ENCODE measurements at places on chromosomes 1 and 21.

- no peak for DNase-seq
Observed at GRCh38 chr1:31154000-31154631, 85.6 kb downstream of the NKAIN1 start.

- DNase-seq, result no peak
Observed at GRCh38 chr21:27426196-27426595, 459.3 kb upstream of the ADAMTS5 start.

- no peak for DNase-seq
Observed at GRCh38 chr1:83997631-83998030, 1.3 kb downstream of the TTLL7 start.

GRCh38 chr1:42835422-42835821 is 11.0 kb upstream of the ZNF691 start:
- no peak for DNase-seq

GRCh38 chr1:178262120-178262500 is 168.2 kb downstream of the RASAL2 start:
- no peak for DNase-seq

GRCh38 chr1:203628201-203629015 is 1.8 kb downstream of the ATP2B4 start:
- DNase-seq, result no peak

- no peak for DNase-seq
Observed at GRCh38 chr1:39491146-39491921, at the start of gene BMP8A. BMP8A (plus strand) TSS chr1:39491636; CDS start chr1:39491992, 356 bp downstream.

DNA sequence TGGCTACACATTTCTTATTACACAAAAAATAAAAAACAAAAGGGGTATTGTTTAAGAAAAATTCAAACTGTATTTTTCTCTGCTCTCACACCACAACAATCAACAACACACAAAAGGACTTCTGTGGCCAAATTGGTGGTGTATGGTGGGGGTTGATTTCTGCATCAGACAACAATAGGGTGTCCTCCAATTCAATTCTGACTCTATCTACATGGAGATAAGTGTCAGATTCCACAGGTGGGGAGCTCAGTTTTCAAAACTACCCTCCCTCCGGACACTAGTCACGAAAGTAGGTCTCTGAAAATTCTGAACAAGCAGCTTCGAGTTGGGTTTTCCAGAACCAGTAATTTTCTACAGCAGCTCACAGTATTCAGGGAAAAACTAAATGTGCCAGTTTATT is 744.9 kb upstream of the NCAM2 start:
- DNase-seq, result no peak

GRCh38 chr1:155123801-155124200 is 3.9 kb upstream of the EFNA1 start:
- no peak for DNase-seq

- DNase-seq, result no peak
Observed at GRCh38 chr1:185681034-185681633, 53.1 kb upstream of the HMCN1 start.

DNA sequence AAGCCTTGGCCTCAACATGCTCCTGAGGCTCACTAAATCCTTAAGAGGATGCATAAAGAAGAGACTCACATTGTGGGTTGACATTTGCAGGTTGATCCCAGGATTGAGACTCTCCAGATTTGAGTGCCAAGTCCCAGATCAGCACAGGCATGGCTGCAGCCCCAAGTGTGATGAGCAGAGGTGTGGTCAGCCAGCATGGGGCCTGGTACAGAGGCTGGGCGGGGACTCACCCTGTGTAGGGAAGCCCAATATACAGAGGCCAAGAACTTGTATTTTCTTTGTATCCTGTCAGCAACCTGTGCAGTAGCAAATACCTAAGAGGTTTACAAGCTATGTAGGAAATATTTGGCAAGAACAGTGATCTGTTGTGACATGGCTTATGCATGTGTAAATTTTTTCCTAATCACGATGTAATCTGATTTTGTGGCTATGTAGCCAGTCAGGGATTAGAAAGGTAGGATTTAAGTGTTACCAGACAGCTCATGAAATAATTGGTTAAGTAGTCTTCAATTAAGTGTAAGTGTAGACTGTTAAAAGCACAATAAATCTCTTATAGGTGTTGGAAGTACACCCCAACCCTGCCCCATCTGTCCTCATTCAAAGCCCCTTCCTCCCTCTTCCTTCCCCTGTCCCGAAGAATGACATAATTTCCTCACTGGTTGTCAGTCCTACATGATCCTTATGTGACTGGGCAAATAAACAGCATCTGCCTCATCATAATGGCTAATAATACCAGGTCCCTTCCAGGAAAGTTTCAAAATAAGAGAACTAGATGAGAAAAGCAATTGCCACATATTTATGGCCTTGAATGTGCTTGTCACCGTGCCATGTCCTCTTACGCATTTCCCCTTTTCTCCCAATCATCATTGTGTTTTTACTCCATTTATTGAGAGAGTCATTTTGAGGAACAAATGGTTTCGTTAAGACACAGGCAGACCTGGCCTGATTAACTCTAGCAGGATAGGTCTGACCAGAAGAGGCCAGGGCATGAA is 120.9 kb downstream of the HLX start:
- no peak for DNase-seq

- DNase-seq, result no peak
Observed at GRCh38 chr1:163085904-163086268, 16.7 kb downstream of the RGS4 start.

DNA sequence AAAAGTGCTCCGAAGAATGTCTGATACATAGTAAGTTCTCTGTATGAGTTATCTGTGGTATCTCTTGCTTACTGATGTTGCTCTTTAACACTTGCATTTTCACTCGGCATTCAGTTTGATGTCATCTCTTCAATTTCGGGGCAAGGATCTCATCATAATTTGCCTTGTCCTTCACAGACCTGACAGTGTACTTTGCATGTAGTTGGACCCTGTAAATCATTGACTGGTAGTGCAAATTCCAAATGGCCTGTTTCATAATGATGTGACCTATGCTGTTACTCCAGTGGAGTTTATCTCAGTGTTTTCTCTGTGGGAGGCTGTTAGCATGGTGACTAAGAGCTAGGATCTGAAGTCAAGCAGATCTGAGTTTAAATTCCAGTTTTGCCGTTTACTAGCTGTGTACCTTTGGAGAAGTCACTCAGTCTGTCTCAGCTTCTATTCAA is 34.2 kb upstream of the ABCD3 start:
- no peak for DNase-seq

GRCh38 chr21:32315511-32316281 is 17.0 kb downstream of the MRAP start:
- no peak for DNase-seq

- no peak for DNase-seq
Observed at GRCh38 chr1:21894034-21894881, 42.9 kb downstream of the HSPG2 start.

GRCh38 chr1:35558374-35559316 is 1.0 kb downstream of the NCDN start:
- DNase-seq, result no peak

GRCh38 chr1:114152508-114153260 is 985 bp downstream of the SYT6 start:
- DNase-seq, result no peak

- DNase-seq, result no peak
Observed at GRCh38 chr1:52955129-52955970, 28.3 kb downstream of the SCP2 start.

DNA sequence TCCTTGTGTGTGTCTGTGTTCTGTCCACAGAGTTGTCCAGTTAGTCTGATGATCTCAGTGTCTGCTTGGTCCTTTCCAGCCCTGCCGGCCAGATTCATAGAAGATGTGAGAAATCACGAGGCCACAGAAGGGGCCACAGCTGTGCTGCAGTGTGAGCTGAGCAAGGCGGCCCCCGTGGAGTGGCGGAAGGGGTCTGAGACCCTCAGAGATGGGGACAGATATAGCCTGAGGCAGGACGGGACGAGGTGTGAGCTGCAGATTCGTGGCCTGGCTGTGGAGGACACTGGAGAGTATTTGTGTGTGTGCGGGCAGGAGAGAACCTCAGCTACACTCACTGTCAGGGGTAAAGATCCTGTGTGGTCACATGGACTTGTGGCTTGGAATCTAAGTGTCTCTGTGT is 95.8 kb downstream of the OBSCN start:
- DNase-seq, result no peak

- DNase-seq, result no peak
Observed at GRCh38 chr1:41390166-41390565, 28.9 kb downstream of the FOXO6 start.

GRCh38 chr1:162878000-162878596 is 17.1 kb upstream of the CCDC190 start:
- no peak for DNase-seq

DNA sequence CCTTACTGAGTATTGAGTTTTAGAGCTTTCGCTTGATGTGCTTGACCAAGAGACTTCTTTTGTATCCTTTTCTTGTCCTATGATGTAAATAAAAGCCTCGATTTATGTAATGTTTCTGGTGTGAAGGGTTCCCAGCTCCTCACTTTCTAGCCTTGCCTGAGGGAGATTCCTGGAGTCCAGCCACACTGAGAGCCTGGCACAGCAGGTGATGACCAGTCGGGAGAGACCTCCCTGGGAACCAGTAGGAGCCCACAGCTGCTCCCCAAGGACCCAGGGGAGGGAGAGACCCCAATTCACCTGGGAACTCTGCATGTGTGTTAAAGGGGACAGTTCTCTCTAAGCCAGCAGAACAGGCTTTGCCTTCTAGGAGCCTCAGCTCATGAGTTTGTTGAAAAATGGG is 8.9 kb downstream of the C1orf115 start:
- DNase-seq, result no peak

DNA sequence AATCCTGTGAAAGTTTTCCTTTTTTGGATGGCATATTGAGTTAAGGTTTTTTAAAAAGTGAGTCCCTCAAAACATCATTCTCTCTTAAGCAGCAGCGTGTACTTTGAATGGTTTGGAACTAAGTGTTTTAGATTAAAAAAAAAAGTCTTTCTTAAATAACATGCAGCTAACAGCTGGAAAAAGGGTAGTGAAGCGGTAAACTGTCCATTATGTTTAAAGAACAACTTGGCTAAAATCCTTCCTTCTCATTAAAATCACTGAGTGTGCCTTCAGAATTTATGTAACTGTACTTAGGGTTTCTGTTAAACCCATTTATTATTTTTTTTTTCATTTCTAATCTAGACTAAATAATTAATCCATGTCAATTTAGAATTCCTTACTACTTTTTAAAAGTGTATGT is 254.2 kb upstream of the ADAMTS5 start:
- DNase-seq, result no peak

GRCh38 chr1:95778217-95778616 is 544.2 kb downstream of the RWDD3 start:
- no peak for DNase-seq

DNA sequence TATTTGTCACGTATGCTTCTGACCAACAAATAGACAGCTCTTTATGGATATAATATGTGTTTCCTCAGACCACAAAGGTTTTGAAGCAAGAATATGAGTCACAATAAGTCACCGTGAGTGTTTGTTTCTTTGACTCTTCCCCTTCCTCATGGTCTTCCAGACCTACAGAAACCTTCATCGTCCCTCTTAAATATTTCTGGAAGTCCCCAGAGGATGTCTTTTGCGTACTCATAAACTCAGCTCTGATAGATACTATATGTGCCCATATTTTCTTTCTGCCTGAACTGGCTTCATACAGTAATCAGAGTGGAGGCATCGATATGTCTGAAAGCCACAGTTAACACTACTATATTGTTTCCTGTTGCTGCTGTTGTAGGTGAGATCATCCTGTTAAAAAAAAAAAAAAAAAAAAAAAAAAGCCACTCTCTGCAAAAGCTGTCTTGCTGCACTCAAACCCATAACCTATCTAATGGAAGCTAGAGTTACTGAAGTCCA is 38.4 kb downstream of the ADAMTS1 start:
- DNase-seq, result no peak

- no peak for DNase-seq
Observed at GRCh38 chr1:224544346-224545110, 71.6 kb upstream of the CNIH3 start.

DNA sequence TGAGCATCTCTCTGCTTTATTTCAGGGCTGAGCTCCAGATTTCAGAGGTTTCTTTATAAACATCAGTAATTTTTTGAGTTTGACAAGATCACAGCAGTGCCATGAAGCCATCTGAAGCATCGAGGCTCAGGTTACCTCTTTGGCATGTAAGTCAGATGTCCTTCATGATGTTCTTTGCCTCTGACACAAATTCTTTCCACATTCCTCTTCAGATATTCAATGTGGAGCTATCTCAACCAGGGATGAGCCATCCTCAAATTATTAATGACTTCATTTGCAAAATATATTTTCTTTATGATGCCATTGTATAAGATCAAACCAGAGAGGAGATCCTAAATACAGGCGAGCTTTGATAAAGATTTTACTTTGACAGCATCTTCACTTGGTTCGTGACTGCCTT is 256.7 kb downstream of the COL11A1 start:
- DNase-seq, result no peak

- no peak for DNase-seq
Observed at GRCh38 chr1:204420039-204421004, 8.7 kb upstream of the PPP1R15B start.

DNA sequence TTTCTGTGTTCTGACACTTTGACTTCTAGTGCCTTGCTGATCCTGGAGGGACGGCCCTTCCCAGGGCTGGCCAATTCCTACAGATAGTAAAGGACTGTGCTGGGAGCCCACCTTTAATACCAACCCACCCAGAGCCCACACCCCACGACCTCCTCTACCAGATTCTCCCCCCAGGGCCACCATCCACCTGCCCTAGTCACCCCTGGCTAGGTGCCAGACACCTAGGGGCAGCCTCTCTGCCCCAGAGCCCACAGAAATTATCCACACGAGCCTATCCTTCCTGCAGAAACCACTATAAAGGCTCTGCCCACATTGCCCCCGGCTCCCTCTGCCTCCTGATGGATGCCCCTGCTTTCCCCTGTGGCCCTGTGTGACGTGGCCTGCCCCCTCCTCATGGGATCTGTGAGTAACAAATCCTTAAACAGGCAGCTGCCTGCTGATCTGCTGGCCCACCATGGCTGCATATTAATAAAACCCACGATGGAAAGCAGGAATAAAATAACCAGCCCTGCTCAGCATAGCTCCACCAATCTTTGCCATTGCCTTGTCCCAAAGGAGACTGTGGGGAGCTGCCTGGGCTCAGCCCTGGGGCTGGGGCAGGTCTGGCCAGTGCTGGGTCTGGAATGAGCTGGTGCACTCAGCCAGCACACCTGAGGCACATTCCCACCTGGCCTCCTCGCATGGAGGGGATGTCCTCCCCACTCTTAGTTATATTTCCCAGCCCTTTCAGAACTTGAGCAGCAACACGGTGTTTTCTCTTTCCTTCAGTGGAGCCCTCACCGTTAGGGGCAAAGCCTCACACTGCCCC is 488.5 kb downstream of the NPHP4 start:
- DNase-seq, result no peak

- DNase-seq, result no peak
Observed at GRCh38 chr1:8506456-8506855, 188.5 kb downstream of the SLC45A1 start.
